Activated CD8-positive, alpha-beta memory T cell treated with anti-CD3 and anti-CD28 coated beads for 1 hour (primary cell): ENCODE measurements at places on chromosomes 5 and 9.
A peak's percentile ranks its signal among the peaks of the same experiment; 100 is the strongest.

GRCh38 chr9:123972618-123973017 lies 39.0 kb upstream of the LHX2 start:
- DNase-seq = no peak

GRCh38 chr9:23774266-23774665 lies 51.8 kb downstream of the ELAVL2 start:
- no peak for DNase-seq

DNA sequence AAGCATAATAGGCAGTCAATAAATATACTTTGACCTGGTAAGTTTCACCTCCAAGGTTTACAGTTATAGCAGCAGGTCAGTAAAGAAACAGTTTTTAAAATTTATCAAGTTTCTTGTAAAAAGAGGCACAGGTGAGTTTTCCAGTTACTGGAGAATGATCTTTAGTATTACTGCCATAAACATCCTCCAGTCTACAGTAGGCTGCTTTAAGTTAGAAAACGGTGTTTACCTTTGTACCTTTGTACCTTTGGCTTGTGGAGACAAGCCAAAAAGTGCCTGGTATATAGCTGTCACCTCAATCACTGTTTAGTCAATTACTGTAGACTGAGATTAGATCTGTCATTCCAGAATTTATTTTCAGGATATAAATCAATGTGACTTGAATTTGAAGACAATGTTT lies 42.7 kb upstream of the SRFBP1 start:
- no peak for DNase-seq

GRCh38 chr9:17063535-17064135 lies 71.2 kb upstream of the CNTLN start:
- DNase-seq = no peak

GRCh38 chr9:18297056-18297841 lies 176.7 kb upstream of the ADAMTSL1 start:
- no peak for DNase-seq

DNA sequence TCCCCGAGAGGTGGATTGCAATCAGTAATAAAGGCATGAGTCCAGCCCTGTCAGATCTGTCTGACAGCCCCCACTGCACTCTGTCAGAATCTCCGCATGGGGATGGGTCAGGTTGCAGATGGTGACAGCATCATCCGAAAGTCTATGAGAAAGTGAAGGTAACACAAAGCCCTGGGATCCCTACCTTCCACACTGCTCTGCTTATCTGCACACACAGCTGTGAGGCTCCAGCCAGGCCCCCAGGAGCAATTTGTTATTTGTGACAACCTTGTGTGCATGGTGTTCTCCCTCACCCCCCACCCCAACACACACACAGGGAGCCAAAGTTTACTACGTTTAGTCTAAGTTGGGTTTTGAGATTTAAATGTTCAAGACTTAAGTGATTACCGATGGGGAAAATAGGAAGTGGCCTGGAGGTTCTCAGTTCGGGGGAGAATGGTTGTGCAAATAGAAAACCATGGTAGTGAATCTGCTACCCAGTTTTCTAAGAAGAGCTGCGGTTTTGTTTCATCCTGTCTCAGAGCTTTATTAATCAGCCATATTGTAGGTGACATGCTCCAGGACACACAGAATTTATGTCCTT lies 92.7 kb downstream of the SV2C start:
- DNase-seq = no peak

DNA sequence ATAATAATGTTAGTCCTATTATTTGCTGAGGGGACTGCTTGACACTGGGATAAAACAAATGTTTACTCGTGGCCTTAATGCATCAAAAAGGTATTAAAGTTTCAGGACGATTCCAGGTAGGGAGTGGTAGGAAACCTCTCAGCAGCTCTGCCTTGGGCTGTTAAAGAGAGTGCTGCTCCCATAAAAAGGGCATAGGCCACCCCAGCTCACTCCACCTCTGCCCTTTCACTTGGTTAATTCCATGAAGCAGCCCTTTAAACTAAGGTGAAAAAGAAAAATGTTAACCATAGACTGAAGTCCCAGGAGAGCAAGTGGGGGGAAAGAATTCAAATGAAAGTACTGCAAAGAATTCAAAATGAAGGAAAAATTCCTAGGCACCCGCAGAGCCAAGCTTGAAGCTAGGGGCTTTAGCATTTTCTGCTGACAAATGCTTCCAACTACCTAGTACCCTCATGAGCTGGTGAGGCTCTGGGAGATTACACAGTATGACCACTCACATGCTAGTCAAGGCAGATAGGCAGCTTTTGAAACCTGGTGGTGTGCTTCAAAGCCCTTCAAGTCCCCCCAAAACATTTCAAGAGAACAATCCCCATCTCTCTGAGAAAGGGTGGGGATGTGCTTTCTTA lies 8.5 kb downstream of the KLF9 start:
- DNase-seq = no peak

DNA sequence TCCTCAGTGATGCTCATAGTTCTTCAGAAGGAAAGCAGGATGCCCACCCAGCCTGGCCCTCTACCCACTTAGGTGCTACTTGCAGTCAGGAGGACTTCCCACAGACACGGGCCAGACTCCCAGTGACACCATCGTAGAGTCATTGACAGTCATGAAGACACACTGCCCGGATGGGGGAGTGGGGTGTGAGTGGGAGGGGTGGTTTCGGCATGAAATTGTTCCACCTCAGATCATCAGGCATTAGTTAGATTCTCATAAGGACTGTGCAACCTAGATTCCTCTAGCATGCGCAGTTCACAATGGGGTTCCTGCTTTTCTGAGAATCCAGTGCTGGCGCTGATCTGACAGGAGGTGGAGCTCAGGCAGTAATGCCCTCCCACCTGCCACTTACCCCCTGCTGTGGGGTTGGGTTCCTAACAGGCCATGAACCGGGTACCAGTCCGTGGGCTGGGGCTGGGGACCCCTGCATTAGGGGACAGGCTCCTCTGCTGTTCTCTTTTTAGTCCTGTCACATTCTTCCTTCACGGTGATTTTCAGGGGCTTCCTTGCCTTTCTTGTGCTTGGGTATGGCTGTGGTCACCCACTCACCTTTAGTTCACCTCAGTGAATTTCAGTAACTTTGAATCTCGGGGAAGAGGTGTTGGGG lies 88.2 kb upstream of the ANKRD55 start:
- no peak for DNase-seq

GRCh38 chr5:143807401-143807800 lies 4.6 kb upstream of the HMHB1 start:
- DNase-seq = no peak

GRCh38 chr5:7415123-7415522 lies 19.2 kb downstream of the ADCY2 start:
- DNase-seq = no peak

GRCh38 chr5:127619908-127620479 lies 28.9 kb upstream of the CTXN3 start:
- no peak for DNase-seq

- DNase-seq = no peak
Observed at GRCh38 chr5:173454361-173454735, 126.1 kb upstream of the STC2 start.

DNA sequence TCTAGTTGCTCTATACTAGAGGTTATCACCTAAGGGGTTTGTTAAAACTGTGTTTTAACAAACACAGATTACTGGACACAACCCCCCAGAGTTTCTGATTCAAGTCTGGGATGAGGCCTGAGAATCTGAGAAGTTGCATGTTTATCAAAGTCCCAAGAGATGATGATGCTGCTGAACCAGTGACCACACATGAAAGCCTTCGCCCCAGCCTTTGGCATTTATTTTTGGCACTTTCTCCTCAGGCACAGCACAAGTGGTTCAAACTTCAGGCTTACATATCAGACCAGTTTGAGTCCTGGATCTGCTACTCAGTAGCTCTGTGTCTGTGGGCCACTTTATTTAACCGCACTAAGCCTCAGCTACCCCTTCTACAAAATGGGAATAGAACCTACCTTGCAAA lies 407.2 kb upstream of the PIK3R1 start:
- DNase-seq = no peak

GRCh38 chr9:26888271-26888670 lies 4.3 kb downstream of the CAAP1 start:
- no peak for DNase-seq

GRCh38 chr5:127186657-127187056 lies 103.9 kb upstream of the MEGF10 start:
- no peak for DNase-seq

- DNase-seq = no peak
Observed at GRCh38 chr5:73298251-73298771, 125.3 kb downstream of the TMEM174 start.

GRCh38 chr5:74040811-74041491 lies 415.0 kb downstream of the ARHGEF28 start:
- DNase-seq = no peak

GRCh38 chr9:272251-273213 lies 57.9 kb downstream of the DOCK8 start:
- peak; percentile 63 for DNase-seq

DNA sequence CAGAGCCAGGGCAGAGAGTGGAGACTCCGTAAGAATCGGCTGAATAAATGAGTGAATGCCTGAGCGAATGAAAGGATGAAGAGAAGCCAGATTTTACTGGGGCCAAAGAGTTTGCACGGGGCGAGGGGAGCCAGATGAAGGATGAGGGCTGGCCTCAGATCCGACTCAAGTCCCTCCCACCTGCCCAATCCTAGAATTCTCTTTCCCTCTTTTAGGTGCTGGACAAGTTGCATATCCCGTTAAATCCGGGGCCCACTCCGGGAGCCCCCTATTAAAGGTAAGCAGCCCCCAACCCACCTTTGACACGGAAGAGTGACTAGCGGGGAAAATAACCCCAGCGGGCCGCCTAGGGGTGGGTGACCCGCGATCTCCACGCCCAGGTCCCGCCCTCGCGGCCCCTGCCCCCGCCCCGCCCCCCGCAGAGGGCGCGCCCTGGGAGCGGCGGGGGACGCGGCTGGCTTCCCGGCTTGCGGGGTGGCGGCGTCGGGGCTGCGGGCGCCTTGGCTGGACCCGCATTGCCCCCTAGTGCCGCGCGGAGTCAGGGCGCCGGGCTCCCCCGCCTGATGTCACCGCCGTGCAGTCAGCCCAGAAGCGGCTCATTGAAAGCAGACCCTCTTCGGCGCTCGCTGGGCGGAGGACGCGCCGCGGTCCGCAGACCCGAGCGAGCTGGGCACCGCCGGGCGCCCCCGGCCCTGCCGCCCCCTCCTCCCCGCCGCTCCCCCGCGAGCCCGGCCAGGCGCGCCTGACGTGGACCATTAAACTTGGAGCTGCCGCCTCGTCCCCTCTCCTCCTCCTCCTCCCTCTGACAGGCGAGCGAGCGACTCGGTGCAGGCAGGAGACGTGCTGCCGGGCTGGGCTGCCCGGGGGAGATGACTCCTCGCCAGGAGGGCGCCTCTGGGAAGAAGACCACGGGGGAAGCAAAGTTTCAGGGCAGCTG lies at the start of gene ADRA1B:
Gene ADRA1B (plus strand): TSS at position 579 of the 937 bp plus-strand sequence. CDS start 424 bp downstream, outside the sequence.
- DNase-seq = peak; percentile 7

- no peak for DNase-seq
Observed at GRCh38 chr9:28215536-28216299, 642.4 kb upstream of the C9orf72 start.

GRCh38 chr5:39005566-39006232 lies 68.5 kb downstream of the RICTOR start:
- DNase-seq = no peak

- no peak for DNase-seq
Observed at GRCh38 chr5:132421462-132421861, 52.0 kb downstream of the SLC22A5 start.

GRCh38 chr9:136910197-136910900 lies 24.0 kb downstream of the TRAF2 start:
- DNase-seq = no peak

- DNase-seq = no peak
Observed at GRCh38 chr5:58629271-58630159, 46.6 kb downstream of the RAB3C start.

GRCh38 chr9:125564631-125565030 lies 142.4 kb downstream of the MAPKAP1 start:
- DNase-seq = no peak

GRCh38 chr5:159883522-159883950 lies 32.7 kb upstream of the ADRA1B start:
- DNase-seq = no peak

DNA sequence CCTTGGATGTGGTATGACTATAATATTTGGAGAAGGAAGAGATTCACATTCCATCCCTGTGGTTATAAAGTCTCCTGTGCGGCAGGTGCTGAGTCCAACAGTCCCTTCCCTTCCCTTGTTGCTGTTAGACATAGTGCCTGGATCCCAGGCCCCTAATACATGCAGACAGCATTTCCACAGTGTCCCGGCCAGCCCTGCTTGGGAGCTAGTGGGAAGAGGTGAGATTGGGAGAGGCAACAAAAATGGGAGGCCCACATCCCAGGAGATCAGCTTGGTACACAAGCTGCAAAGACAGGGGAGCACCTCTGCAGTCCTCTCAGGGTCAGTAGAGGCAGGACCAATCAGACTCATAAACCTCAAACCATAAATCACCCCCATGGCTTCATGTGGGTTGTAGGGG lies 3.3 kb upstream of the NEURL1B start:
- no peak for DNase-seq

DNA sequence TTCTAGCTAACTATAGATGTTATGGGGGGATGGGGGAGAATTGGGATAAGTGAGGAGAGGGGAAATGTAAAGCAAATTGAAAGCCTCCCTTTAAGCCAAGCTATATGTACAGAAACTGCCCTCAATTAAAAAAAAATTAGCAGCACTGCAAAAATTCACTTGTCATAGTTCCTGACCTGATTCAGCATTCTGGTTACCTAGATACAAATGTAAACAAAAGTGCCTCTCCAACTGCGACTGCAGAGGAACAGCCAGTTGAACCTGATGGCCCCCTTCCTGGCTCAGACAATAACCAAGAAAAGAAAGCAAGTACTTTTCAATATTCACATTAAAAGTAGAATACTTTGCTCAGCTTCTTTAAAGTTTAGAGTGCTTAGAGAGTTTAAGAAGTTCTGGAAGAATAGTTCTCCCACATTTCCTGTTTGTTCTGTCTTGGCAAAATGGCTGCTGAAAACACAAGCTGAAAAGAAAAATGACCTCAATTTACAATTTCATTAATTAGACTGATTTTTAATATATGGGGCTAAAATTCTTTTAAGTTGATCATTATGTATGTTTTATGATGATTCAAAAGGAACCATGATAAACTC lies 1.5 kb downstream of the FAM81B start:
- no peak for DNase-seq

DNA sequence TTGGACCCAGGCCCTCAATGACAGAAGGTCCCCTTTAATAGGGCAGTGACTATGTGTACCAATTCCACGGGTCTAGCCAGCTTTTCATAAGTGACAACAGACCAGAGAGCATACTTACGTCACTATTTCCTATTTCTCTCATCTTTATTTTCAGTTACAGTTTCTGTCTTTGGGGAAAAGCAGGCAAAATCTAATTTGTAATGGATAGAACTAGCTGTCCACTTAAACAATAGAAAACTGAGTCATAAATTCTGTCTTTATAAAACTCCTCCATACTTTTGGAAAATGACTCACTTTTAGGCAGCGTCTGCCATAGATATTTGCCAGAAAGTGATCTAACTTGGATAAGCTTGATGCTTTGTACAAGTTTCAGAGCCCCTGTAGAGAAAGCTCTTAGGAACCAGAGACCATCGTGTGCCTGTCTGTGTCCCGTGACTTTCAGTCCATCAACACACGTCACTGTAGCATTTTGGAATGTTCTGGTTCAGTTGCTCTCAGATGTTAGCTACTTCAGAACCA lies 101.9 kb downstream of the F2RL2 start:
- DNase-seq = no peak
